ENCODE measurements at places on chromosomes 7 and 10. TPM values are rescaled to one million over a fixed set of nuclear protein-coding genes. Genes with fewer than 3 reads are reported as not detected.

DNA sequence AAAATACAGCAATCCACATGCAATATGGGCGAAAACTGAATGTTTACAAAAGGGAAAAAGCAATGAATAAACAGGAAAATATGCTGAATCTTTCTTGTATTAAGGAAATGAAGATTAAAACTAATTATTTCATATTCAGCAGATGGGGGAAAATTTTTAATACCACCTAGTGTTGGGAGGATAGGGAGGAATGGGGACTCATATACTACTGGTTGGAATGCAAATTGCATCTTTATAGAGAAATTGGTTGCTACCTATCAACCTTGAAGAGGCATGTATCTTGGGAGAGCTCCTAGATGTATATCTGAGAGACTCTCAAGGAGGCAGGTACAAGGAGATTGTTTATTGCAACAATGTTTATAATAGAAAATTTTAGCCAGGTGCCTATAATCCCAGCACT lies 101.4 kb downstream of the CREM start:
- DNase-seq: no peak

LRRC18 gene
- not detected for total RNA-seq

HMX2 gene
- total RNA-seq: 0.21 TPM

DNA sequence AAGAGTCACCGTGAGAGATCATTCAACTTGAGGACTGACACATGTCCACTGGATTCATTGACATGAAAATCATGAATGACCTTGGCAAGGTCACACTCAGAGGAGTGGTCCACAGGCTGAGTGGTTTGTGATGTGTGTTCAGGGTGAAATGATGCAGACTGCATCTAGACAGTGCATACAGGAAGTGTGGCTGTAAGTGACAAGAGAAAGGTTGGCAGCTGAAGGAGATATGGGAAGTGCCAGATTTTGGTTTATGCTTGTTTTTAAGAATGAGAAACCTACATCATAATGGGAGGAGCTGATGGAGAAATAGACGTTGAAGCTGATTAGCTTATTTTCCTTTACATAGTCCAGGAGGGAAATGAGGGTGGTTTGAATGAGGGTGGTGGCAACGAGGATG lies 64.8 kb upstream of the VIPR2 start:
- DNase-seq: no peak

- DNase-seq: peak; percentile 75
Measured at GRCh38 chr7:28409716-28410627, 2.3 kb upstream of the CREB5 start.

DNA sequence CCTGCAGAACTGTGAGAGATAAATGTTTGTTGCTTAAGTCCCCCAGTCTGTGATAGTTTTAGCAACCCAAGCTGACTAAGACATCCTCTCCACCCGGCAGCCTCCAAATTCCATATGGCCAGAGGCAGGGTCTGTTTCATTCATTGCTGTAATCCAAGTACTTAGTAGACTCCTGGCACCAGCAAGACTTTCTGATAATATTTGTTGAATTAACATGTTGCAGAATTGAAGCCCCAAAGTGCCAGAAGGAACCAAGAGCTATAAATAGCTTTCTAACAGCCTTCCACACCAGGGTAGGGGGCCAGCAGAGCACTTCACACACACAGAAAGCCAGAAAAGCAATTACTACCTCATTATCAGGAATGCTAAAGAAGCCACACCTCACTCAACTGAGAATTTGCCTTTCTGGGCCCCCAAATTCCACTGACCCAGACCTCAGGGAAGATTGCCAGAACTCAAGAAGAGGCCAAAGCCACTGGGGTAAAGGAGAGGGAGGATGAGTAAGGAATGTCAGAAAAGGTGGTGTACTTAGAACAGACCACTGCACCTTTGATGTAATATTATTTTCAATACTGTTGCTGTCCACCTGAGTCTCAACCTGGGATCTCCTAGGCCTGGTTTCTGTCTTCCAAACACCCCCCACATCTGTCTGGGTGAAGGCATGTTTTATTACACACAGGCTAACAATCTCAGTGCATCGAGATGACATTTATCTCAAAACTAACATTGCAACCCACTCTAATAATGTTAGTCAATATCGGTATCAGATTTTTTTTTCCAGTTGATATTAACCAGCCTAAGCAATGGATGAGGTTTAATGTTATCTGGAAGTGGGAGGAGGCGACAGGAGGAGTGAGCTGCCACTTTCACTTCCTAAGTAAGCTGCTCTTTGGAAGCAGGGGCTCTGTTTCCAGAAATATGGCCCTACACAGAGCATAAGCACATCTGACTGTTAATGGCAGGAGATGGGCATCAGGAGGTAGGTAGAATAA lies 5.5 kb downstream of the NOD1 start:
- DNase-seq: no peak

- DNase-seq: no peak
Measured at GRCh38 chr10:80171248-80171660, 34.1 kb downstream of the ANXA11 start.

ATRNL1 gene
- 6.9 TPM for total RNA-seq

DNA sequence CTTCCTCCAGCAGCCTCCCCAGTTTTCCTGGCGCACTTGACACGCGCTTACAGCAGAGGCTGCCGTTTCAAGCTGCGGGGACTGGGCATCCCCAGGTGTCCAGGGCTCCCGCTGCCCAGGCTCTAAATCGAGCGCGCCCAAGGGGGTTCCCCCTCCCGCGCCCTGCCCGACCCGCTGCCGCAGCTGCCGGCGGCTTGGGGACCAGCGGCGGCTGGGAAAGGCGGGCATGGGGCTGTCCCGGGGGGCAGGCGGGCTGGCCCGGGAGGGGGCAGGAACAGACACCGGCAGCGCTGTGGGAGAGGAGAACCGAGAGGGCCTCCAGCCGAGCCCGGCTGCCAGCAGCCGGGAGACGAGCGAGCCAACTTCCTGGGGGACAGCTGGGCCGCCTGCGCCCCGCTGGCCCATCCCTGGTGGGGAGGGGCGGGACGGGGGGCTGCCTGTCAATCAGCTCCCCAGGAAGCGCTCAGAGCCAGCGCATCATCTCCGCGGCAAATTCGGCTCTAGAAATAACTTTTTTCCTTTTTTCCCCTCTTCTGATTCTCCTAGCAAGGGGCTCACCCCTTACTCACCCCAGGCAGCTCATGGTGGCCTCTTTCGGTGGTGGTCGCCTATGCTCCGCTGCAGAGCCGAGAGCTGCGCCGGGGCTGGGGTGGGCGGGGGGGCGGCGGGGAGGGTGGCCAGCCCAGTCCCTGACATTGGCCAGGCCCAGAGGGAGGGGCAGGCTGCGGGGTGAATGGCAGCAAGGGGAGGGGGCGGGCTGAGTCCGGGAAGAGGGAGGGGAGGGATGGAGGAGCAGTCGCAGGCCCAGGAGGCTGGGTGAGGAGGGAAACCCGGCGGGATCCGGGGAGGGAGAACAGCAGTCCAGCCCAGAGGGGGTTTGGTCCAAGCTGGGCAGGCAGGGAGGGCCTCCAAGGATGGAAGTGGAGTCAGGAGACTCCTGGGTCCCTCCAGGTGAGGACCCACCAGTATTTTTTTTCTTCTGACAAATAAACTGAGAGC lies 14.7 kb downstream of the GRID2IP start:
- DNase-seq: peak; percentile 75

DNA sequence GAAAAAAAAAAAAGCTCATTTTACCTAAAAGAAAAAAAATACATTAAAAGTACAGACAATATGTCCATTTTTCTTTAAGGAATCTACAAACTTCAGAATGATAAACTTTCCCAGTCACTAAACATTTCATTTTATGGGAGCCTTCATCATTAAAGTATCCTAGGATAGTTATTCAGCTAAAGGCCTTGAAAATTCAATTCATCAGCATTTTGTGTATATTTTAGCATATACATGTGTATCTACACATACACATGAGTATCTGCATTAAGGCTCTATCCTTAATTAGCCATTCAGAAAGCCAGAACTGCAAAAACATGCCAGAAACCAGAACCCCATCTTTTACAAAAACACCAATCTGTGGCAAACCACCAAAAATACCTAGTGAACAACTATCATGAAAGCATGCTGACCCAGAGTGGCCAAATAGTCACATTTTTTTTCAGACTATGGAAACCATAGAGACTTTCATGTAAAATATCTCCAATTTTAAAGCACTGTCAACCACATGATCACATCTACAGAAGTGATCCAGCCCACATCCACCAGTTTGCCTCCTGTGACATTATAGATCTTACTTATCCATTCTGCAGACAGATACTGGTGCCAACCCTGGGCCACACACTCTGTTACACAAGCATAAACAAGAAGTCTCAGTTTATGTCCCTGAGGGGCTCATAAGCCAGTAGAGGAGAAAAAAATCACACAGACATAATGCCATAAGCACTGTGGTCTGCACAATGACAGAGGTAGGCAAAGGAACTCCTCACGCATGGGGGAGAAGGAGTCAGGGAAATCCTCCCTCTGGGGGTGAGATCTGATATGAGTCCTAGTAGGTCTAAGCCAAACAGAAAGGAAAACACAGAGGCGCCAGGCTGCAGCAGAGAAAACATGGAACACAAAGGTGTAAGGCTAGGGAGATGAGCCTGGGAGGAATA lies 79.2 kb downstream of the SRPK2 start:
- peak; percentile 14 for DNase-seq

DNA sequence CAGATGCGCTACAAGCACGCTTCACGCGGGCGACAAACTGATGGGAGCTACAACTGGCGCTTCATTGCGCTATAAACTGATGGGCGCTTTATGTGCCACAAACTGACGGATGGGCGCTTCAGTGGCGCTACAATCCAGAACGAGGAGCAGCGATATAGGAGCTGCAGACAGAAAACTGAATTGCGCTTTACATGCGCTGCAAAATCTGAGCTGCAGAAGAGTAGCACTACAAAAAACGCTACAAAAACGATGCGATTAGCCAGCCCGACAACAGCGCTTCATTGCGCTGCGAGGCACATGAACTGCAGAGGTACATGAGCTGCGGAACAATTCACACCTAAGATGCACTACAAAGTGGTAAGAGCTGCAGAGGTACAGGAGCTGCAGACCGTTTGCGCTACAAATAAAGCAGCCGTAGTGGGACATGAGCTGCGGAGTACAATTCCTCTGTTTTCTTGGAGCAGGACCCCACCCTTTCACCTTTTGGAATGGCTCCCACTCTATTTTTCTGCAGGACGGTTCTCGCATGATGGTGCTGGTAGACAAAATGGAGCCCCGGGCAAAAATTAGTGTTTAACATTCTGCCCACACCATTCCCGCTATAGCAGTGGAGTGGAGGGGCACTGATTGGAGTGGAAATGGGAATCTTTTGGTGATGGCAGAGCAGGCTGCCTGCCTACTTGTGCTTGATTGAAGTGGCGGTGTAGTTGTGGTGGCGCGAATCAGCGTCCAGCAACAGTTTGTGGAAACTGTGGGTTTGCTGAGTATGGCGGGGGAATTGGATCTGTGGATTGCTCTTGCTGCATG lies 1.2 kb upstream of the SGCE start:
- DNase-seq: peak; percentile 63

PLEKHS1 gene
- not detected for total RNA-seq

ST8SIA6 gene
- total RNA-seq: 4.4 TPM

GRCh38 chr10:101122270-101123084 lies 8.6 kb upstream of the TLX1 start:
- DNase-seq: no peak

TWIST1 gene
- not detected for total RNA-seq

- DNase-seq: peak; percentile 83
Measured at GRCh38 chr10:3472287-3473051, 299.9 kb upstream of the PITRM1 start.

All from neural progenitor cell (in vitro differentiated cells).